DMS79 (cell line): ENCODE measurements at places on chromosomes 13 and 19.
A peak's percentile ranks its signal among the peaks of the same experiment; 100 is the strongest.

DNA sequence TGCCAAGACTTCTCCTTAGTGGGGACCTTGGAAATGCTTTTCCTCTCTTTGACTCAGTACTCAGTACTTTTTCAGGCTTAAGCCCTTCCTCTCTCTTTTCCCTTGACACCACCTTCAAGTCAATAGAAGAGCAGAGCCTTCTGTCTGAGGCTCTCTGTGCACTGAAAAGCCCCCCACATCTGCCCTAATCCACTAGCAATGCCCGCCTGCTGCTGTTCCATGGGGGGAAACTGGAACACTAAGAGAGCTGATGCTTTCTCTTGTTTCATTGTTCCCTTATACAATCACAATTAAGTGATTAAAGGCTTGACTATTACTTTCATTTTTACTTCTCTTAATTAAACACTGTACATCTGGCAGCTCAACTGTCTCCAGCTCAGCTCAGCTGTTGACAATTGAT, 254.5 kb downstream of the SLITRK6 start:
- DNase-seq = no peak

GRCh38 chr13:98994896-98995295, 17.0 kb upstream of the DOCK9 start:
- no peak for DNase-seq

GRCh38 chr13:97263160-97263559, 41.0 kb downstream of the MBNL2 start:
- DNase-seq = no peak

DNA sequence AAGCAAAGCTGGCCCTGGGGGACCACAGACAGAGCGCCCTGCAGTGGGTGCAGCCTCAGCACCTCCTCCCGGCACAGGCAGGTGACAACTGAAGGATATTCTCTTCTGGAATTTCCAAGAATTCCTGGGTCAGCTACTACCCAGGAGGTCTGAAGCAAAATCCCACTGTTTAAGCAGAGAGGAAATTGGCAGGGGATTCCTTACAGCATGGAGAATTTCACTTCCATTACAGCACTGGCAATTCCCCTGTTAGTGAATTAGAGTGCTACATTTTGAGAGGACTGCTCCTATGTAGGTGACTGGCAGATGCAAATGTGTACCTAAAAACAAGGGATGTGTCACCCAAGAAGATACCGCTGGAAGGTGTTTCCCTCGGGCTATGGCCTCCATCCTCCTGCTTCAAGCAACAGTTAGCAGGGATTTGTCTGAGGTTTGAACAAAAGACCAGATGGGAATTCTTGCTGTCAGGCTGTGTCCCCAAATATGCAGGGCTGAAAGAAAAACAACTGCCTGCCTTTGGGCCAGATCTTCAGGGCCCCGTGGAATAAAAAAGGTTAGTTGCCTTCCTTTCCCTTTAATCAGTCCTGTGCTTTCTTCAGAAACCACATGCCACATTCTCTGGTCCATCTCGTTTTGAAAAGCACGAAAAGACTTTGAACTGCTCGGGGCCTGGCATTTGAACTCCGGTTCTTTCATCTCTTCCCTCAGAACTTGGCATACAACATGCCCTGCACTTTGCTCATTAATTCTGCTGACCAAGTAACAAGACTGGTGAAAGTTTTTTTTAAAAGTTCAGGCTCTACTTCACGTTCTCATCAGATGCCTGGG, 296.4 kb downstream of the DNAJC15 start:
- DNase-seq = no peak

DNA sequence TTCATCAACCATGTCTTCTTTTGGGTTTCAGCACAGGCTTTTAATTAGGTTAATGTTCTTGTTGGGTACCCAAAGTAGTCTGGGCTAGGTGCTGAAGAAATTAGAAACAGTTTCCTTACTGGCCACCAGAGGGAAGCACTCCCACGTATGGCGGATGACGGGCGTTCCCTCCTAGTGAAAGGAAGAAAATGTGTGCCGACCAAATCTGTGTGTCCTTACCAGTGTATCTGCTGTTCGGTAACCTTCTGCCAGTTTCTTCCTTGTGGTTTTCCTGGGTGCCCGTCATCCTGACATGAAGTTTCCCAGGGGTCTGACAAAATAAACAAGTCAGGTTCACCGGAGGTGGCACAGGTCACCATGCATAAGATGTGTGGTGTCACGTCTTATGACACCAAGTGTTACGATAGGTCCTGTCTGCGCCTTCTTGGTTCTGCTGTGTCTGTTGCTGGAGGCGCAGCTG, 6.0 kb upstream of the WDR88 start:
- peak; percentile 7 for DNase-seq

GRCh38 chr13:80979035-80979641, 638.2 kb upstream of the SPRY2 start:
- DNase-seq = no peak

GRCh38 chr13:32811297-32811800, 204.9 kb upstream of the KL start:
- DNase-seq = no peak

DNA sequence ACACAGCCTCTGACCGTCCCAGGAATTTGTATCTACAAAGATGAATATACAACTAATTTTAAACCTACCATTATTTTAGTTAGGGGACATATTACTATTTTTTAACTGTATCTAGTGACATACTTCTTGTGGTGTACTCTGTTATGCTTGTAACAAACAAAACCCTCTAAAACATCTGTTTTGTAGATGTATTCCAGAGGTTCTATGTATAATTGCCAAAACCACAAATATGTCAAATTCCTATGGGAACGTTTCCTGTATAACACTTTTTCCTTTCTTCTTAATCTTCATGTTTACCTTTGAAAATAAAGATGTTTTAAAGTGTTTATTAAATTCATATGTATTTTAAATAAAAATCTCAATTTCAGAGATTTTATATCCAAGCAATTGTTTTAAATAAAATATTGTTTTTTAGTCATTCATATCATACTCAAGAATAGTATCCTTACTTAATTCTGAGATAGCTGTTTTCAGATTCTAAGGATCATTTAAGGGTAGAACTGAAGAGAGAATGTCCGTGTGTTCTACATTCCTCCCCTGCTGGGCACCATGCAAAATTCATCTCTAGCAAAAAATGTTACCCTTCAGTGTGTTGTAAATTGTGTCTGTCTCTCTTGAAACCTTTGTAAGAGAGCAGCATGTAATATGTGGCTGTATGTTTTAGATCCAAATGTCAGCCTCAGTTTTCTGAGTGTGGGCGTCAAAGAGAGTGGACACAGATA, 1327.7 kb downstream of the EFNB2 start:
- DNase-seq = no peak

DNA sequence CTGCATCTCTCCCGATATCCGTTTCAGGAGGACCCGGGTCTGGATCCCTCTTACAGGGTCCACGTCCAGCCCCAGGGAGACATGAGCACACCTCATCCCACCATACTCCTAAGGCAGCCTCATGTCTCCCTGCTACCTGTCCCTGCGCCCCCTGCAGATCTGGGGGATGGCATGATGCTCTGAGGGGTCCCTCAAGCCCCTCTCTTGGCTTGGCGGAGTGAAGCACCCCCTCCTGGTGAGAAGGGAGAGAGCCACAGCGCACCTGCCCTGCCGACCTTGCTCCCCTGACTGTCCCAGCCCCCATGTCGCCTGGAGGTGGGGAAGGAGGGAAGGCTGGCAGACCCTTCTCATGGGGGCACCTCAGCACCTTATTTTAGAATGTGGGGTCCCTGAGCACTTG, 21.5 kb upstream of the ARHGEF7 start:
- DNase-seq = no peak

GRCh38 chr13:37682496-37682895, 83.9 kb upstream of the POSTN start:
- DNase-seq = no peak

- DNase-seq = no peak
Measured at GRCh38 chr19:46880431-46880830, 19.6 kb downstream of the ARHGAP35 start.

DNA sequence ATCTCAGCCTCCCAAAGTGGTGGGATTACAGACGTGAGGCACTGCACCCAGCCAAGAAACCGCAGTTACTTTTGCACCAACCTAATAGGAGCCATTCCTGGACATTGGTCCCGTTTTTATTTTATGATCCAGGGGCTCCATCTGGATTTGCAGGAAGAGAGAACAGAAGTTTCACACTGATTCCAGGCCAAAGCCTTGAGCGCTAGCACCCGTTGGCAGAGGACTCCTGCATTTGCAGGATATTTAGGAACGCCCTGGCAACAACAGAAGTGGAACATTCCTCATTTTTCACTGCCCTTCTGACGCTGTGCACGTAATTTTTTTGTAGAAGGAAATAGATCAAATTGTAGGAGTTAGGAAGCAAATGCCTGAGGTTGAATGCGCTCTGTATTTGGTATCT, 11.7 kb upstream of the SULT2A1 start:
- DNase-seq = no peak

- no peak for DNase-seq
Measured at GRCh38 chr13:41463838-41464602, 6.7 kb downstream of the RGCC start.

DNA sequence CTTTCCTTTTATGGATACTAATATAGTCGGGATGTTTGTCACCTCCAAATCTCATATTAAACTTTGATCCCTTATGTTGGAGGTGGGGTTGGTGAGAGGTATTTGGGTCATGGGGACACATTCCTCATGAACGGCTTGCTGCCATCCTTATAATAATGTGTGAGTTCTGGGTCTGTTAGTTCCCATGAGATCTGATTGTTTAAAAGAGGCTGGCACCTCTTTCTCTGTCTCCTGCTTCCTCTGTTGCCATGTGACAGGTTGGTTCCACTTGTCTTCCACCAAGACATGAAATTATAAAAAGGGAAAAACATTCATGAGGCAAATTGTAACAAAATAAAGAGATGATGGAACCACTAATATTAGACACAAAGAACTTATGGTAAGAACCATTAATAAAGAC, 107.8 kb upstream of the ATXN8OS start:
- DNase-seq = no peak

GRCh38 chr19:800360-801029, 3.2 kb downstream of the PTBP1 start:
- peak; percentile 8 for DNase-seq

- DNase-seq = peak; percentile 97
Measured at GRCh38 chr13:113216254-113217048, 7.0 kb downstream of the CUL4A start.

DNA sequence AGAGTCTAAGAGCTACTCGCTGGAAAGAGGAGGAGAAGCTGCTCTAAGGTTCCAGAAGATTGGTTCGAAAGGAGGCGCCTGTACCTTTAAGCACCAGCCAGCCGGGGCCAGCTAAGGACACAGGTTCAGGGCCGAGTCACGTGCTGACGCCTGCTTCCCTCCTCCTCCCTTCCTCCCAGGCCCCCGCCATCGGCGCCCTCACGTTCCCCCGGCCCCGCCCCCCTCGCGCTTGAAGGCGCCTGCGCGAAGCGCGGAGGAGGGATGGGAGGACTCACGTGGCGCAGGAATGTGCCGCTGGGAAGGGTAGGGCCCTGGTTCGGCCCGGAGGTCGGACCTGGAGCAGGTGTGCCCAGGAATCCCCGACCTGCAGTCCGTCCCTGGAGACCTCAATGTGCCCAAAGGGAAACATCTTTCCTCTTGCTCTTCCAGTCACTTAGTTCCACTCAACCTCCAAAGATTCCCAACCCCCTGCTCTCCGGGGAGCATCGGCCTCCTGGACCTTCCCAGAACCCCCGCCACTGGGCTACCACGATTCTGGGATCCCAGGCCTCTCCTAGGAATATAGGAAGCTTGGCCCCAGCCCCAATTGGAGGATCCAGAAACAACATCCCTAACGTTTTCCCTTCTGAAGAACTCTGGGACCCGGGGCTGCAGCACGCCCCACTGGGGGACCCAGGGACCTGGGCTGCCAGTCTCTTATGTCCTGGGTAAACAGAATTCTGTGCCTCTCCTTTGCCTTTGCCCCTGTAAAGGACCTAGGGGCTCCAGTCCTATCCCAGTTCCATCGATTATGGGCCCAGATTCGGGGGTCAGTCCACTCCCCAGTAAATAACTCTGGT, 2.5 kb downstream of the DBP start:
- peak; percentile 95 for DNase-seq

DNA sequence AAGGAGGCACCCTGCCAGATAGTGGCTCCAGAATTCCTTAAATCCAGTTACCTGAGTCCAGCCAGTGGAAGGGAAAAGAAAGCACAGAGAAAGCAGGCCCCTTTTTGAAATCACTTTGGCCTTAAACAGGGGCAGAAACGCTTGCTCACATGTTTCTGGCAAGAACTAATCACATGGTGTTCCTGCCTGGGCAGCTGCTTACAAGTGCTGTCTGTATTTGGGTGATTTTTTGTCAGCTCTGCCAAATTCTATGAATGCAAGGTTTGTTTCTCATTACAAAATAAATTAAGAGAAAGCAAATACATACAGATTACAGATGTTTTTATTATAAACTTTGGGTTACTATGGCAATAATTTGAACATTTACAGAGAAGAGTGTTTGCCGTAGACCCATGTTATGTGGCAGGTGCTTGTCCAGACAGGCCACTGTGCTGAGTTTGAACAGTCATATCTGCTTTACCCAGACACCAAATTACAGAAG, 1237.8 kb downstream of the SLITRK5 start:
- no peak for DNase-seq

- DNase-seq = no peak
Measured at GRCh38 chr13:107788464-107789165, 426.7 kb downstream of the LIG4 start.

DNA sequence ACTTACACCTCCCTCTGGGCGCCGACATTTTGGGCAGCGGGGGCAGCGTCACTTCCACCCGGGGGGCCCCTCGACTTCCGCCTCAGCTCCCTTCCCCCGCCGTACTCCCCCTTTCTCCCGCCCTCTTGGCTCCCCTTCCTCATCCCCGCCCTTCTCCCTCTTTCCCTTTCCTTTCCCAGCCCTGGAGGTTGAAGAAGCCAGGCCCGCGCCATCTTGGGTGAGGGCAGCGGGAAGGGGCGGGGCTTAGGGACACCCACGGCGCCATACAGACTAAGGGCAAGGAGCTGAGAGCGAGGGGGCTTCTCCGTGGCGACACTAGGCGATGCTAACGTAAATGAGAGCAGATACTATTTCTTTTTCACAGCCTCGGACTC, at the start of gene FIZ1:
FIZ1 (minus strand) TSS at position 50 of the 374 bp plus-strand sequence. CDS start 1,652 bp downstream, outside the sequence.
- peak; percentile 99 for DNase-seq

- no peak for DNase-seq
Measured at GRCh38 chr13:113770441-113770840, 11.4 kb downstream of the TMEM255B start.
